ENCODE measurements at places on chromosomes 16 and 17.
A peak's percentile ranks its signal among the peaks of the same experiment; 100 is the strongest.

DNA sequence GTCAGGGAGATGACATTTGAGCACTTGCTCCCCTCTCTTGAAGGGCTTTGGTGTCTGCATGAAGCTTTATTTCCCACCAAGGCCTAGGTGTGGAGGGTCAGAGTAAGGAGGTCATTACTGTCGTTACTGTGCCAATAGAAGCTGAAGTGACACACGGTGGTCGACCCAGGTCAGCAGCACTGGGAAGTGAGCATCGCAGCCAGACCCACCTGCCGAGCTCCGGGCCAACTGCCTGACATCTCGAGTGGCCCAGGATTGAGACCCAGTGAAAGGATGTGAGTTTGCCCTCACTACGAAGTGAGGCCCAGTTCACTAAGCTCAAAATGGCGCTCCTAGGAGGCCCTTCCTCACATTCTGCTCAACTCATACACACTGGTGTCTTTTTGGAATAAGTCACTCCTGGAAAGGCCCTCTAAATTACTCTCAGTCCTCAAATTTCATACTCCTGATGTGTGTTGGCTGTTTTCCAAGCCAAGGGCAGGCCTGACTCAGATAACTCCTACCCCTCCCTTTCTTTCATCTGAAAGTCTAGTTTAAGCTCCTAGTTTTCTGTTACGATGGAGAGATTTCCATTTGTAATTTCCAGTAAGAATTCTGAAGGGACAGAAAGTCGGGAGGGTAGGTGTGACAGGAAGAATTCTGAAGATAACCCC, 200.4 kb downstream of the LGALS9B start:
- no peak for DNase-seq
- peaks cover 82% of the 10 kb centered on the region for H3K4me1 ChIP-seq
- H3K4me3 ChIP-seq: peak overlapping the region; percentile 73
- H3K36me3 ChIP-seq: no peaks in the 10 kb centered on the region
- H3K27ac ChIP-seq: peak overlapping the region; percentile 81
- no peaks in the 10 kb centered on the region for H3K27me3 ChIP-seq

DNA sequence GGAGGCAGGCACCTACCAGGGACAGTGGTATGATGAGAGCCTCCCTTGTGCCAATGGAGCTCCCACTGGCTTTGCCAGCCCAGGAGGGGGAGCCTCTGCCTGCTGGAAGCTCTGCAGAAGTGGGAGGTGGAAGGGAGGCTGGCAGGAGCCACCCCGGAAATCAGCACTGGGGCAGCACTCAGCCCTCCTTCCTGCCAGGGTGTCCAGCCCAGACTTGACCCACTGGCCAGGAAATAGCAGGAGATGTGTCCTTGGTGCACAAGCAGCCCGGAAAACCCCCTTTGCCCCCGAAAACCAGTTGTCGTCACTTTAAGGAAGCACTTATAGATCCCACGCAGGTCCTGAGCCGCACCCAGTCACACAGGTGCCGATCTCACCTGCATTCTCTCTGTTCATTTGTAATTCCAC, 49.3 kb upstream of the CACNG4 start:
- H3K27ac ChIP-seq: no peak overlapping the region
- H3K27me3 ChIP-seq: peaks cover 54% of the 10 kb centered on the region
- no peak for DNase-seq
- no peaks in the 10 kb centered on the region for H3K36me3 ChIP-seq
- no peaks in the 10 kb centered on the region for H3K4me1 ChIP-seq

- H3K4me3 ChIP-seq: no peak overlapping the region
- H3K4me1 ChIP-seq: peaks cover 1% of the 10 kb centered on the region
- DNase-seq: peak; percentile 47
- H3K27ac ChIP-seq: no peak overlapping the region
- peaks cover 26% of the 10 kb centered on the region for H3K27me3 ChIP-seq
- no peaks in the 10 kb centered on the region for H3K36me3 ChIP-seq
These were observed 83.8 kb upstream of the CCL2 start for GRCh38 chr17:34171245-34171818.

- H3K4me1 ChIP-seq: peaks cover 7% of the 10 kb centered on the region
- peak overlapping the region; percentile 61 for H3K4me3 ChIP-seq
- H3K27me3 ChIP-seq: peaks cover 13% of the 10 kb centered on the region
These were observed 47.5 kb downstream of the WNT3 start for GRCh38 chr17:46770818-46771560.

DNA sequence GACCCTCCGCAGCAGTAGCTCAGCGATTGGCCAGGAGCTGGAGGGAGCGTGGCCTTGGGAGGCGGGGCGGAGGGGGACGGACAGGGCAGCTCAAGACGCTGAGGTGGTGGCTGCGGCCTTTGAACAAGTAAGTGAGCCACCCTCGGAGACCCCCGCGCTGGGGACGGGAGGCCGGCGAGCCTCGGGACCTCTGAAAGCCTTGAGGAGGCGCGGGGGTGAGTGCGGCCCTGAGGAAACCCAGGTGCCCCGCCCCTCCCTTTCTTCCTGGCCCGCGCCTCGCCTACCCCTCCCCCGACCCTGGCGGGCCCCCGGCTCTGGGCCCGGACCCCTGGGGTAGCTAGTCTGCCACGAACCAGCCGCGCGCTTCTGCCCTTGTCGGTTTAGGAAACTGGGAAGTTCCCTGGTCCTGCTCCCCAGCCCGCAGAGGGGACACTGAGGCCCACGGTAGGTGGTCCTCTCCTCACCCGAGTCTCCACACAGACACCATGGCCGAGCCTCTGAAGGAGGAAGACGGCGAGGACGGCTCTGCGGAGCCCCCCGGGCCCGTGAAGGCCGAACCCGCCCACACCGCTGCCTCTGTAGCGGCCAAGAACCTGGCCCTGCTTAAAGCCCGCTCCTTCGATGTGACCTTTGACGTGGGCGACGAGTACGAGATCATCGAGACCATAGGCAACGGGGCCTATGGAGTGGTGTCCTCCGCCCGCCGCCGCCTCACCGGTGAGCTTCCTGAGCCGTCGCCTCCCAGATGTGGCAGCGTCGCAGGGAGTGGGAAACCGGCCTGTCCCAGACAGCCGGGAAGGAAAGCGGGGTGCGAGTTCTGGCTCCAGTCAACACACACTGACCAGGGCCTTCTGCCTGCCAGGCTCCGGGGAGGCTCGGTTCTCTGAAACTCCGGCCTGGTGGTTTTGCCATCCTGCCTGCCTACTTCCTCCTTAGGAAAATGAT, at the start of gene MAPK7:
MAPK7 (plus strand) TSS at position 83 of the 945 bp plus-strand sequence; CDS start at position 486, 403 bp downstream.
- H3K4me1 ChIP-seq: peaks cover 13% of the 10 kb centered on the region
- peak within 1 kb of the TSS; percentile 99 for H3K4me3 ChIP-seq
- no peaks in the 10 kb centered on the region for H3K27me3 ChIP-seq

DNA sequence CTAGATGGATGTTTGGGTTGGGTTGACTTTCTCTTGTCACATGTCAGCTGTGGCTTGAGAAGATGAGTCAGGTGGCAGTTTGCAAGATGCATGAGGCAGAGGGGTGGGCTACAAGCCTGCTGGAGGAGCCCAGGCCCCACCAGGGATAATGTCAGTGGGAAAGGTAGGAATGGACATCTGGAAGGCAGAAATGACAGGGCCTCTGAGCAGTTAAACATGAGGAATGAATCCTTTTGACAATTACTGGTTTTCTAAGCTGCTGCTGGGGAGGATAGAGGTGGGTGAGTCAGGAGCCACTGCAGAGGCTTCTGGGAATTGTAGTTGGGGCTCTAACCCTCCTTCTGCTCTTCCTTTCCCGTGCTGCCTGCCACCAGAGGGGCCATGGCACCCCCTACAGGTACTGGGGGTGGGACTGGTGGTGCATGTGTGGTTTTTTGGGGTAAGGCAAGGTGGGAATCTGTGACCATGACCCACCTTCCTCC, 15.7 kb downstream of the SLC52A1 start:
- DNase-seq: peak; percentile 79
- no peaks in the 10 kb centered on the region for H3K27me3 ChIP-seq
- peaks cover 19% of the 10 kb centered on the region for H3K36me3 ChIP-seq
- peaks cover 14% of the 10 kb centered on the region for H3K4me1 ChIP-seq
- H3K4me3 ChIP-seq: no peak overlapping the region
